CD4-positive, alpha-beta T cell treated with Interleukin-12 subunit alpha and Interleukin-12 subunit beta, for 1 hour (primary cell): ENCODE measurements at places on chromosomes 16 and 17.

DNA sequence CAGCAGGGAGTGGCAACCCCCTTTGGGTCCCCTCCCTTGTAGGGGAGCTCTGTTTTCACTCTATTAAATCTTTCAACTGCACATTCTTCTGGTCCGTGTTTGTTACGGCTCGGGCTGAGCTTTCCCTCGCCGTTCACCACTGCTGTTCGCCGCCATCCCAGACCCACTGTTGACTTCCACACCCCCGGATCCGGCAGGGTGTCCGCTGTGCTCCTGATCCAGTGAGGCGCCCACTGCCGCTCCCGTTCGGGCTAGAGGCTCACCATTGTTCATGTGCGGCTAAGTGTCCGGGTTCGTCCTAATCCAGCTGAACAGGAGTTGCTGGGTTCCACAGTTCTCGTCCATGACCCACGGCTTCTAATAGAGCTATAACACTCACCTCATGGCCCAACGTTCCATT is 408.1 kb downstream of the KCNJ2 start:
- DNase-seq = no peak

DNA sequence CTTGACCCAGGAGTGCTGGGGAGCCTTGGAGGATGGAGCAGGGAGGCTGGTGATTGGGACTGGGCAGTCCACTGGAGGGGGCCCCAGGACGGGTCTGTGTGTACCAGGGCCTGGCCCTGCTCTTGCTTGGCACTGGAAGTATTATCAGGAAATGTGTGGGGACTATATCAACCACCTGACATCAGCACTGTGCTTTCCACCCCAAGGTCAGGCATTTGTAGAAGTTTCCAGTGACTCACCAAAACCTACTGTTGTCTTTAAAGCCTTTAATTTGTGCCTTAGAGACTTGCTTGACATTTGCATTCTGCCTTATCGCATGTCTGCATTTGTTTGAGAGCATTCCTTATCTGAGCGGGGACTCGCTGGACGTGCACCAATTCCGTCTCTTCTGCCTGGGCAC is 323.1 kb downstream of the FOXL1 start:
- no peak for DNase-seq

DNA sequence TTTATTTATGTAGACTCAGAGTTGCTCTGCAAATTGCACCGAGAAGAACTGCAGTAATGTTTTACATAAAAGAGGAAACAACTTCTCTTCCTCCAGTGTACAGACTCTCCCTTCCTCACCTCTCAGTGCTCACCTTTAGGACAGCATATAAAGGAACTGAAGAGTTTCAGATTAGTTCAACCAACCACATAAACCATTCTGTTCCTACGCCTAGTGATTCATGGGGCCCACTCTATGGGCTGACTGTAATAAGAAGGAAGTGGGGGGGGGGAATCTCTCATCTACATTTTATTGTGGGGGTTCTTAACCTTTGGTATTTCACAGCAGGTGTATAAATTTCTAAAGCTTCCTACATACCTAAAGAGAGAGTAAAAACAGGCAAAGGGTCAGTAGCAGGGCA is 18.3 kb downstream of the ZSWIM7 start:
- DNase-seq = no peak

GRCh38 chr16:60206516-60206915 is 1472.4 kb upstream of the GOT2 start:
- DNase-seq = no peak

GRCh38 chr17:83109793-83110645 is 30.6 kb downstream of the METRNL start:
- DNase-seq = no peak

DNA sequence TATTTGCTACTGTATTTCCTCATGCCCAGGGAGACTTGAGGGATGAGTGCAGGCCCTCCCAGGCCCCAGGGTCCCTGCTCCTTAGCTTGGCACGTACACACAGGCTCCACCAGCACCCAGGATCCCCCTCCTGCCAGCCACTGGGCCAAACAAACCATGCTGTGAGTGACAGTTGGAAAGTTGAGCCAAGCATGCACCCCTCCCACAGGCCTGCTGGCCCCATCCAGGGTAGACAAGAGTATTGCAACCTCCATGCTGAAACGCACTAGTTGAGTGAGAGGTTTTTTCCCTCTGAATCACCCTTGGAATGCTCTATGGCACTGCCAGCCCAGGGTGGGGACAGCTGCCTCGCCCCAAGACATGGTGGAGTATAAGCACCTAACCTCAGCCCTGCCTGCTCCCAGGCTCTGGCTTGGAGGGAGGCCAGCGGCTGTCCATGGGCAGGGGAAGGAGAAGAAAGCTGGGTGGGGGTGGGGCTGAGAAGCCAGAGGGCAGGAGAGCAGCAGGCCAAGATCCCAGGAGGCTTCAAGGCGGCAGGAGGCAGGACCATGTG is 49.6 kb downstream of the PITPNM3 start:
- DNase-seq = no peak

DNA sequence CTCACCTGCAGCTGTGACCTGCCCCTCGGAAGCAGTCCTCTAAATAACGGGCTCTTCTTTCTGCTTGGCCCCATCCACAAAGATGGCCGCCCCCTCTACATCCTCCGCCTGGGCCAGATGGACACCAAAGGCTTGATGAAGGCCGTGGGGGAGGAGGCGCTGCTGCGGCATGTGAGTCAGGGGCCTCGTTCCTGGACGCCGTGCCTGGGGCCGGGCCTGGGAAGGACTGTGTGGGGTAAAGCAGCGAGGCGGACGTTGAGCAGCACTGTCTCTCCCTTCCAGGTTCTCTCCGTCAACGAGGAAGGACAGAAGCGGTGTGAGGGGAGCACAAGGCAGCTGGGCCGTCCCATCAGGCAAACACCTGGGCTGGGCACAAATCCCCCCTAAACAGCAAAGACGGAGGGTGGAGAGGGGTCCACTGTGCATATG is 33.1 kb downstream of the NAGPA start:
- DNase-seq = no peak

- no peak for DNase-seq
These were observed 68.0 kb downstream of the ZFHX3 start for GRCh38 chr16:72979974-72980373.

GRCh38 chr17:19558946-19559345 is 25.3 kb downstream of the SLC47A1 start:
- no peak for DNase-seq

- peak; percentile 9 for DNase-seq
These were observed 126.3 kb downstream of the ABCC1 start for GRCh38 chr16:16075488-16076422.

GRCh38 chr17:32584792-32585191 is 98.0 kb downstream of the CDK5R1 start:
- DNase-seq = no peak

GRCh38 chr16:78800523-78800922 is 701.1 kb downstream of the WWOX start:
- DNase-seq = no peak

- DNase-seq = no peak
These were observed 13.3 kb downstream of the CAVIN1 start for GRCh38 chr17:42409523-42410318.

GRCh38 chr16:27193300-27193990 is 9.9 kb upstream of the KDM8 start:
- DNase-seq = no peak

DNA sequence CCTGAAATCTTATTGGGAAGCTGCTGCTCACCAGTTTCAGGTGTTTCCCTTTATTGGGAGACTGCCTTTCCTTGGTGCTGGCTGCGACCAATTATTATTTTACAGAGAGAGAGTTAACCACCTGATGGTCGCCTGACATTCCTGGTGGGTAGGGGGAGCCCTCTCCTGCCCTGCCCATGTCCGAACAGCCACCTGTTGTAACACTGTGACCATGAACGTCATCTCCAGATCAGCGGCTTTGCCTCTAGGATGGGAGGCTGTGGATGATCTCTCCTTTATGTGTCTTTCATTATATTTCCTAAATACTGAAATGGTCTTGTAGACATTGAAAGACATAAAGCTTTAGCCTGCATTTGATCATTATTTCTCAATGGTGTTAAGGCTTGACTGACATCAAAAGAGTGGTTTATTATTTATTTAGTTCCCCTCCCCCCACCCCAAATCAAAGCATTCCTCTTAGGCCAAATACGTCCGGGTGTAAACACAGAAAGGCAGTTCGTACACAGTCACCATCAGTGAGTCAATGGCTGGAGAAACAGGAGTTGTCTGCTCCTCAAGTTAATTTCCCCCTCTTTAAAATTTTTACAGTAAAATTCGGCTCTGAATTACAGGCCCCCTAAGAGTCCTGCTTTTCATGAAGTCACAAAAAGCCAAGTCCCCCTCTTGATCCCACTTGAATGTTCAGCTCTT is 57.8 kb upstream of the CACNG5 start:
- no peak for DNase-seq

DNA sequence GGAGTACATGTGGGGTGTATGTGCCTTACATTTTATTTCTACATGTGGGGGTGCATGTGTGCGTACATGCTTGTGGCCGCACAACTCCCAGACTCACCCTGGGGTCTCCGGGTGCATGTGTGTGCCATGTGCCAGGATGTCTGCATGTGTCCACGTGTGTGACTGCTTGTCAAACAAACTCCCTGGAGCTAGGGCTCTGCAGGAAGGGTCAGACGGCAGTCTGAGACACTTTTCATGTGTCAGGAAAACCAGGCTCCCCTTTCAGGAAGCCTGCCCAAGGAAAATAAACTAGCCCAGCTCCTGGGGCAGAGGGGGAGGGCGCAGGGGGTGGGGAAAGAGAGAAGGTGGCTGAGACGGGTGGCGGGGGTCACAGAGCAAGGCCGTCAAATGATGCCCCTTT is 44.7 kb downstream of the FZD2 start:
- DNase-seq = no peak

DNA sequence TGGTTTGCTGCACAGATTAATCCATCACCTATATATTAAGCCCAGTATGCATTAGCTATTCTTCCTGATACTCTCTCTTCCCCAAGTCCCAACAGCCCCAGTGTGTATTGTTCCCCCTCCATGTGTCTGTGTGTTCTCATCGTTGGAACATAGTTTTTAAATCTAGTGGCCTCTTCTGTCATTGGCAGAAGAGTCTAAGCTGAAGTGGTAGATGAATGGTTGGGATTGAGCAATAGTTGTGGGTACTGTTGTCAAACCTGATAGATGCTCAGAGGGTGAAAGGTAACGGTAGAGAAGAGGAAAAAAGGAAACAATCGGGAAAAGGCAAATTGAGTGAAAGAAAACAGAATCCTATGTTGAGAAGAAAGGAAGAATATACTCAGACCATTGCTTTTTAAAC is 29.9 kb downstream of the MAP3K3 start:
- no peak for DNase-seq

DNA sequence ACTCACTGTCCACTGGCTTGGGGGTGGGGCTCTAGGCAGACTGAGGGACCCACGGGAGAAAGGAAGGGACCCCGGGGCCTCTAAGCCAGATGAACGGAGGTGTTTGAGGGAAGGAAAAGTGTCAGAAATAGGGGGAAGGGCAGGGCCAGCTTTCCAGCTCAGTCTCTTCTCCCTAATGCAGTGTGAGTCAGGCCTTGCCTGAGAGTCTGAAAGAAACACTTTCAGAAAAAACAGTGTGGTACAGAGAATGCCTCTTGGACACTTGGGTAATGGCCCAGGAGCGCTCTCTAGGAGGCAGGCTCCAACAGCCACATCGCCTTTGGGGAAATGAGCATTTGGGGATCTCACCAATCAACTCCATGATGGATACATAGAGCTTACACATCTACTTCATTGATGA is 46.9 kb downstream of the NDEL1 start:
- no peak for DNase-seq

DNA sequence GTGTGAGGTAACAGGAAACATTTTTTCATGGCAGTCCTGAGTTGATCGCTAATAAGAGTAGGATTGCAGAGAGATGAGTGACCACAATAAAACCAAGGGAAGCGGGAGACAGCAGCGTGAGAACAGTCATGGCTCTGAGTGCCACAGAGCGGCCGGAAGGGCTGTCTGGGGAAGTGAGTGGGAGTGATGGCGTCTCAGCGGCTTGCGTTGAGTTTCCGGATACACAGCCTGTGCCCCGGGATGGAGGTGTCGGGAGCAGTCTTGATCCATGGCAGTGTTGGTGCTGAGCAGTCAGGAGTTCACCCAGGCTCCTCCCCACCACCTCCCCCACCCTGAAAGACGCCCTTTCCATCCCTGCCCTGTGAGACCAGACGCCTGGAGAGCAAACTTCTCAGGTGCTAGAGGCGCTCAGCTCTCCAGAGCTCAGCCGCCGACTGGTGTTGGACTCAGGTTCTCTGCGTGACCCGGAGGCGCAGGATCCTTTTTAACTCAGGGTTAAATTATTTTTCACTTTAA is 59.8 kb downstream of the BANP start:
- no peak for DNase-seq

DNA sequence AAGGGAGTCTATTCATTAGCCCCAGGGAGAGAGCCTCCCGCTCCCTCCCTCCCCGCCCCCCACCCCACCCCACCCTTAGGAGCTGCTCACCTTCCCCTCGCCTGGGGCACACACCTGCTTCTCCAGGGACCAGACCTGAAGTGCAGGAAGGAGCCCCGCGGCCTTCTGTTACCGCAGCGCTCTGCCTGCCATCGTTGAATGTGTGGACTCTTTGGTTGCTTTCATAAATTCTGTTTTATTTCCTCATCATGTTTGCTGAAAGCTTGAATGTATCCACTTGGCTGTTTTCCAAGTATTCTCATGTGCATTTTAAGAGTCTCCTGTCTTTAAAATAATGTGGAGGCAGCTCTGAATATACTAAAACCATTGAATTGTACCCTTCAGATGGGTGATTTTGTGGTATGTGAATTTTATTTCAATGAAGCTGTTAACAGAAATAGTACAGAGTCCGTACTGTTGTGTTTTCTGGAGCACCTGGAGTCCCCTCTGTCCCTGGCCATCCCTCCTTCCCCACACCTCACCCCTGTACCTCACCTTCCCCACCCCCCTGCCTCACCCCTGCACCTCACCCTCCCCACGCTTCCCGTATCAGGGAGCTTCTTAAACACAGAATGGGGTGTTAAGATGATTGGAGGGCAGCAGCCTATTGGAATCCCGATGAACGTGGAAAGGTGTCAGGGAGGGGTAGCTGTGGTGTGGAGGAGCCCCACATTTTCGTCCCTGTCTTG is 25.5 kb downstream of the RAB11FIP3 start:
- no peak for DNase-seq
